Stimulated activated CD8-positive, alpha-beta memory T cell treated with anti-CD3 and anti-CD28 coated beads, Interleukin-4, amount 100 ng/mL, for 1 hour (primary cell): ENCODE measurements at places on chromosomes 4 and X.

GRCh38 chr4:154781126-154781982 lies at the start of gene RBM46:
RBM46 (plus strand) TSS chr4:154781272; CDS start chr4:154796753, 15,481 bp downstream.
- DNase-seq = no peak

GRCh38 chr4:67892253-67892652 lies 8.5 kb upstream of the TMPRSS11D start:
- DNase-seq = no peak

DNA sequence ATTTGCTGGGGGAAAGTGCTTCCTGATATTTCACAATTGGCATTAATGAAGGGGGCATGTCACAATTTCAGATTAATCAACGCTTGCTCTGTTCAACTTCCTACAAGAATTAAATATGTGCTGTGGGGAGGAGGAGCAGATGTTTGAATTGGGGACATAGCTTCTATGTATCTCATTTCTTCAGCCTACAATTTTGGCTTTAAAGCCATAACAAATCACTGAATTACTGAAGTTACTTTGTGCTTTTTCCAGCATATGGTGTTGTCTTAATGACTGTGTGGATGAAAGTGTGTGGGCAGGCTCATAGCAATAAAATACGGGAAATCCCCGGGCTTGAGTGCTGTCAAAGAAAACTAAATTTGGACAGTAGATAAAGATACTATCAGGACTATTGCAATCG lies 813 bp downstream of the TLR7 start:
- DNase-seq = no peak

GRCh38 chrX:137031517-137032340 lies 2.1 kb downstream of the GPR101 start:
- DNase-seq = no peak

GRCh38 chr4:147765121-147765529 lies 33.2 kb downstream of the ARHGAP10 start:
- DNase-seq = no peak

DNA sequence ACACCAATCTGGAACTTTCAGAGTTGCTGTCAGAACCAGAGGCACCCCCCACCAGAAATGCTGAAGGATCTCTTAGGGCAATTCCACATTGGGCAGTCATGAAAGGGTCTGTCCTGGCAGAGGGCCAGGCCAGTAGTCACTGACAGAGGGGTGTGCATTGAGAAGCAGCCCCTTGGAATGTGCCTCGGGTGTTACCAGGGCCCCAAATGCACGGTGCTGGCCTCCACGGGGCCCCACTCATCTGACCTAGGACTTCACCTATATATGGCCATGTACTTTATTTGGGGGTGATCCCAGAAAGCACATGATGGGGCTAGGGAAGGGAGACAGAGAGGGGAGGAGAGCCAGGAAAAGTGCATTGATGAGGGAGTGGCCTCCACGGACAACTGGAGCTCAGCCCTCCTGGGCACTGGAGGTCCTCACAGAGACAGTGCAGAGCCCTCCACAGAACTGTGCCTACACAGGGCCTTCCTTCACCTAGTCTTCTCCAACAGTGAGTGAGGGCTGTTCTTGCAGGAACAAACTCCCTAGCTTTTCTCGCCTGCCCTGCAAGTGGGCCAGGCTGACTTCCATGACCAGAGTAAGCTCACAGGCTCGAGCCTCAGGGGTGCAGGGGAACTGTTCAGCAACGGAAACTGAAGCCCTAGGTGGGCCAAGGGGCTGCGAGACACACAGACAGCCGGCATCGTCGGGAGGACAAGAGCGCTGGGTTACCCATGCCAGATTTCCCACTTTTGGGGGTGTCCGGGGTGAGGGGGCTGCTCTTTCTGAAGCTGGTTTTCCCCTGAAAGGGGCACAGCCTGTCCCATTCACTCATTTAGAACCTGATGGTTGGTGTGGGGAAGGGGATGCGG lies 136.2 kb downstream of the HMX1 start:
- no peak for DNase-seq

GRCh38 chr4:10326075-10326474 lies 131.2 kb downstream of the ZNF518B start:
- no peak for DNase-seq

GRCh38 chr4:10186228-10187214 lies 69.9 kb upstream of the WDR1 start:
- no peak for DNase-seq

- DNase-seq = no peak
These were observed 423.6 kb upstream of the LCORL start for GRCh38 chr4:18445110-18445509.

DNA sequence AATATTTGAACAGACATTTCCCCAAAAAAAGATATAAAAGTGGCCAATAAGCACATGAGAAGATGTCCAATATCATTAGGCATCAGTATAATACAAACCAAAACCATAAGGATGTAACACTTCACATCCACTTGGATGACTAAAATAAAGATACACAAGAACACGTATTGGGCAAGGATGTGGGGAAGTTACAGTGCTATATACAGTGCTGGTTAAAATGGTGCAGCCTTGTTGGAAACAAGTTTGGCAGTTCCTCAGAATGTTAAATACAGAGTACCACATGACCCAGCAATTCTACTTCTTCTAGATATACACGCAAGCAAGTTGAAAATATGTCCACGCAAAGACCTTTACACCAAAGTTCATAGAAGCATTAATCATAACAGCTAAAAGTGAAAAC lies 58.9 kb downstream of the HAUS3 start:
- DNase-seq = no peak

DNA sequence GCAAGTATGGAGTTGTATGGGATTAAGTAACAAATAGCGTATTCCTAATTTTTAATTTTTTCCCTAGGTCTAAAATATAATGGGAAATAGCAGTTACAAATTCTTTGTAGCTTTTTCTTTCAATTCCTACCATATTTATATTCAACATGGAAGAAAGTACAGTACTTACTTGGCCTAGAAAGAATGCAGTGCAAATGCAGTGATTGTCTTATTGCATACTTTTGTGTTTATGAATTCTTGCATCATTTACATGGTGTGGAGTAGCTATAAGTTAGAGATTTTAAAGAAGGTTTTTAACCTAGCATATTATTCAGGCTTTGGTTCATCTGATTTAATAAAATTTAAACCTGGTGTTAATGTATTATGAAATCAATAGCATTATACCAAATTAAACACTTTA lies 263.3 kb downstream of the BMPR1B start:
- no peak for DNase-seq

GRCh38 chr4:15395311-15395710 lies 32.5 kb upstream of the C1QTNF7 start:
- no peak for DNase-seq

GRCh38 chr4:81572402-81572801 lies 100.7 kb upstream of the RASGEF1B start:
- DNase-seq = no peak

DNA sequence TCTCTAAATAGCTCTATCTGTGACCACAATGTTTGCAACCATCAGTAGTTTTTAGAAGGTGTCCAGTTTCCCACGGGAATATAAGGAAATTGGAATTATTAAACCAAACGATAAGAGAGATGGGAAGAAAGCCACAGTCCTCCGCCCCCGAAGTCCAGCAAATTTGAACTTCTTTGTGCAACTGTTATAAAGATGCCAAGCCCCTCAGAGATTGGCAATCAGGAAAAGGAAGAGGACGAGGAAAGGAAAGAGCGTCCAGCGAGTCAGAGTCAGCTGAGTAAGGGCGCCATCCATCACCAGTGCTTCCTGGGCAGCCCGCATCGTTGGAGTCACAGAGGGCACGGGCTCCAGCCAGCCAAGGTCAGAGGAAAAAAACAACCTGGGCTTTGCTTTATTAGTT lies 35.7 kb downstream of the LDB2 start:
- DNase-seq = no peak

- DNase-seq = no peak
These were observed 816.1 kb upstream of the TENM3 start for GRCh38 chr4:181427076-181427475.

GRCh38 chrX:135477576-135477975 lies 42.9 kb upstream of the INTS6L start:
- no peak for DNase-seq

GRCh38 chrX:49072712-49073095 lies 1.1 kb downstream of the PRAF2 start:
- DNase-seq = no peak

- no peak for DNase-seq
These were observed 70.3 kb downstream of the SCD5 start for GRCh38 chr4:82728301-82728700.

DNA sequence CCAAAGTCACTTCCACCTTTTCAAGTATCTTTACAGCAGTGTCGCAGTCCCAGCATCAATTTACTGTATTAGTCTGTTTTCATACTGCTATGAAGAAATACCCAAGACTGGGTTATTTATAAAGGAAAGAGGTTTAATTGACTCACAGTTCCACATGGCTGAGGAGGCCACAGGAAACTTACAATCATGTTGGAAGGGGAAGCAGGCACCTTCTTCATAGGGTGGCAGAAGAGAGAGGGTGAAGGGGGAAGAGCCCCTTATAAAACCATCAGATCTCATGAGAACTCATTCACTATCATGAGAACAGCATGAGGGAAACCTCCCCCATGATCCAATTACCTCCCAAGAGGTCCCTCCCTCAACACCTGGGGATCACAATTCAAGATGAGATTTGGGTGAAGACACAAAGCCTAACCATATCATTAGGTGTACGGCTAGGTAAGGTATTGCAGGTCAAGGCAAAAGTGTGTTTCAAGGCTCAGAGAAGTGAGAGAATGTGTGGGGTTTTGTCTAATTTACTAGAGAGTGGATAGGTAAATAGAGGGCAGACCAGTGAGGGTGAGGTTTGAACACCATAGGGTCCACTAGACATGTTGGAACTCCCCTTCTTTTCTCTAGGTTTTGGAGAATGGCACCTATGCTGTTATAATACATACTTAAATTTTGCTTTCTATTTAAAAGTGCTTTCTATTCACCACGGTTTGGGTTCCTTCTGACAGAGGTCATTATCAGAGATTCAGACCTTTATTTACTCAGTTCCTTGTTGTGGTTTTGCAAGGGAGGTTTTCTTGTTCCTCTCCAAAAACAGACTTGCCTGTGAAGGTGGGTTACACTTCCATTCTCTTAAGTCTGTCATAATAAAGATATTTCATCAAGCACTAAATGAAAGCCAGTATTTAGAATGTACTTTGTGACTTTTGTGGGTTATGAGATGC lies 186.6 kb downstream of the CPEB2 start:
- DNase-seq = no peak

DNA sequence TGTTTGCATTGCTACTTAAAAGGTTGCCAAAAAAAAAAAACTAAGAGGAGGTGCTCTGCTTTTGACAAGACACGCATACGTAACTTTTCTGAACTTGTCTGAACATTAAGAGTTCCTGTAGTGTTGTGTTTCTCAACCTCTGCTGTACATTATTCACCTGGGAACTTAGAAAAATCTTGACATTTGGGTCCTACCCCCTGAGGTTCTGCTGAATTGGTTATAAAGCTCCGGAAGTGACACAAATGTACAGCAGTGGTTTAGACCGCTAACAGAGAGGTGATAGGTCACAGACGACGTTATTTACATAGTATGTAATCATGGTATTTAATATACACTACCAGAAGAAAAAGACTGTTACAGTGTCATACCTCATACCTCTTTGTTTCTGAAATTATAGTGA lies 61.1 kb downstream of the CPEB2 start:
- DNase-seq = no peak

- DNase-seq = no peak
These were observed 345.9 kb upstream of the NOCT start for GRCh38 chr4:138669479-138670315.

- DNase-seq = no peak
These were observed 206.0 kb downstream of the HHIP start for GRCh38 chr4:144851948-144852347.

GRCh38 chr4:69910016-69910782 lies 20.7 kb upstream of the CSN1S1 start:
- DNase-seq = no peak

GRCh38 chr4:121278811-121279368 lies 101.9 kb downstream of the QRFPR start:
- DNase-seq = no peak

DNA sequence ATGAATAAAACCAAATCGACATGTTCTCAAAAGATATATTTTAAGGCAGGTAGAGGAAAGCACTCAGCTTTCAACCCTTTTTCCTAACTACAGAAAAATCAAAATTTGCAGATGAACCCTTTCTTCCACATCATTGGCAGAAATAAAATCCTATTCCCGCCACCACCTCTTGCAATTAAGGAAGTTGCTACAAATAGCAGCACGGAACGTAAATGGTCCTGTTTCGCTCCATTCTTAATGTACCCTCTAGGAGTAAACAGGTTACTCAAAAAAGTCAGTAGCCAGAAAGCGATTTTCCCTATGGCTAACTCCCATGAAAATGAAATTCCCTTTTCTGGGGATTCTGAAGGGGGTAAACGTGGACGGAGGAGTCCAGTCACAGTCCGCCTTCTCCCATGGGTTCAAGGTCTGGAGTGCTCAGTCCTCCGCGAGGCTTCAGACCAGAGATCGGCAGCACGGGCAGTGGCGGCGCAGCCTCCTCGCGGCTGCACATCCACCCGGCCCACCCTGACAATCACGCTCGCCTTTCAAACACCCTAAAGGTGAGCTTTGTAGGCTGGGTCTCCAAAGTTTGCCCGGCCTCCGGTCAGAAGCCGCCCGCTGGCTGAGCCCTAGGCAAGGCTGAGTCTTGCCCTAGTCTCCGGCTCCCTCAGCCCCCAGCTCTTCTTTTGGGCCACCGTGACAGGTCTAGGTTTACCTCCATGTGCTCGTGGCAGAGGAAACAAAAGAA lies 1.8 kb downstream of the ATP11C start:
- no peak for DNase-seq

GRCh38 chrX:121150217-121150616 lies 102.8 kb downstream of the GLUD2 start:
- no peak for DNase-seq

DNA sequence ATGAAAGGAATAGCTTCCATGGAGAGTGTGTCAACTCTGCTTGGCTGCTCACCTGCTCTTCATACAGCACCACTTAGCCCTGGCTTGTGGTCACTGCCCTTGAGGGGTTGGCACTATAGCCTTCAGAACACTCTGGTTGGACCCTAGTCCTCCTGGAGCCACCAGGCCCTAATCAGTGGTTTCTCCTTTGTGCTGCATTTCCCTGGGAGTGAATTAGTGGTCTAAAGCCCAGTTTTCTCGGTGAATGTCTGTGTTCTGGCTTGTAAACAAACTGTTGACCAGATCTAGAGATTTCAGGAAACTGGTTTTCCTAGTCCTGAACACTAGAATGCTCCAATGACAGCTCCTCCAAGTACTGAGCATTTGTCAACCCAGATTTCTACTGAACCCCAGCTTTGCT lies 28.6 kb upstream of the TMEM154 start:
- no peak for DNase-seq

DNA sequence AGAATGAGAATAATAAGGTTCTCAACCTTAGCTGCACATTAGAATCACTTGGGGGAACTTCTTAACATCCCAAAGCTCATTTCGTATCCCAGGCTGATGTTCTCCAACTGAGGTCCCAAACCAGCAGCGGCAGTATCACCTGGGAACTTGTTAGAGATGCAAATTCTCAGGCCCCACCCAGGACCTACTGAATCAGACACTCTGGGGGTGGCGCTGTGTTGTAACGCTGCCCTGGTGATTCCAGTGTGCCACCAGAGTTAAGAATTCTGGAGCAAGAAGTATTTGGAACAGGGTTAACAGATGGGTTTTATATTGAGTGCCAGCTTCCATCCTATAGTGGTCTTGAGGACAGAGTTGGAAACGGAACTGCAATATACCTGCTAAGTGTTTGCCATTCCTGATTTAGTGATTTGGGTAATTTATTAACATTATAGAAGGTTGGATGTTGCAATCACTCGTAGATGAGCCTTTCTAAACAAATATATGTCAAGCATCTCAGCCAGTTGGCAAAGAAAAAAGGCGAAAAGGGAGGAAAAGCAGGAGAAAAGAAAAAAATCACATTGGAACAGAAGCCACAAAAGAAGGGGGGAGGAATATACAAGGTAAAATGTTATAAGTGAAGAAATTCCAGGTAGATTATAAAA lies 141.0 kb downstream of the ARX start:
- no peak for DNase-seq
